CD4-positive, alpha-beta T cell treated with Interleukin-17A for 1 hour (primary cell): ENCODE measurements at places on chromosomes 7 and 10.

DNA sequence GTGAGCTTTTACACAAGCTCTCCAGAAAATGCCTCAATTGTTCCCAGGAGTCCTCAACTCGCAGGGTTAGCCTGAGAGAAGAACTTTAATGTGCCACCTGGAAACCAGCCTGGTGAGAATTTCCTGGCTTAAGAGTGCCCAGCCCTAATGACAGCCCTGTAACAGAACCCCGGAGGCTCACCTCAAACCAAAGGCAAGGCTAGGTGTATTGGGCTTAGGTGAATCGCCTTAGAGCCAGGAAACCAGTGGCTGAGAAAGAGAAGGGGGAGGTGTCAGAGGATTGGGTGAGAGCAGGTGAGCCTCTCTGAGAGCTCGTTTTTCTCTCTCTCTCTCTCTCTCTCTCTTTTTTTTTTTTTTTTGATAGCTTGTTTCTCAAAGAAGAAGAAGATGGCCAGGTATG, 7.3 kb downstream of the OCM2 start:
- DNase-seq, result no peak

- no peak for DNase-seq
These were observed 89.9 kb upstream of the PPP1R3A start for GRCh38 chr7:114008696-114009095.

- no peak for DNase-seq
These were observed 32.1 kb downstream of the EMX2 start for GRCh38 chr10:117574498-117575146.

DNA sequence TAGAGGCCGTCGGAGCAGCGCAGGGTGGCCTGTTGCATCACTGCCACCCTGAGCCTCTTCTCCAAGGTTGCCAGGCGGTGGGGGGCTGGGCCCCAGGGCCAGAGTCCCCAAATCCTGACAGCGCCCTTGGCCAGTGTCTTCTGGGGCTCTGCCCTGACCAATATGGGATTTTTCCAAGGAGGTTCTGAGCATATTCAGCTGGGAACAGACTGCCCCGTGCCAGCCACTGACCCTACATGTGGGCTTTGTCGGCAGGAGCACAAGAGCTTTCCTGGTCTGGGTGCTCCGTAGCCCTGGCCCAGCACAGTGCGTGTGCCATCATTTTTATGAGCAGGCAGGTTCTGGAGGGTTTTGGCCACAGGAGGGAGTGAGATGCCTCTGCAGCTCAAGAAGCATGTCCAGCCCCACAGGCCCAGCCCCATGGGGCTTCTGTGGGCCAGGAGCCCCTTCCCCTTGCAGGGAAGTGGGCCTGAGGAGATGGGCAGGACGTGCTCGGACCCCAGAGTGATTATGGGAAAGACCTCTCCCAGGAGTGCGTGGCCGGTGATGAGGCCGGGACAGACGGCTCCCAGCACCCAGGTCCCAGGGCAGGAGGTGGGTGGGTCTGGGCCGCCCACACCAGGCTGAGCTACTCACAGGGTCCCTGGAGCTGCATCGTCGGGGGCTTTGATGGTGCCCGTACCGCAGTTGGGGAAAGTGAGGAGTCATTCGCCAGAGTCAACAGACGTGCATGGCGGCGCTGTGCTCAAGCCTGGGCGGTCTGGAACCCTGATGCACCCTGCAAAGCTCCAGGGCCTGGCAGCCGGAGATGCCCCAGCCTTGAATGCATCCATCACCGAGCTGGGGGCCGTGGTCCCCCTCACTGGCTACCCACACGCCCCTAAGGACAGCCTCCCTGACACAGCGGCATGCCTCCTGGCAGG, 66.6 kb downstream of the PWWP2B start:
- no peak for DNase-seq

GRCh38 chr7:36506820-36507219, 117.2 kb downstream of the ANLN start:
- no peak for DNase-seq

DNA sequence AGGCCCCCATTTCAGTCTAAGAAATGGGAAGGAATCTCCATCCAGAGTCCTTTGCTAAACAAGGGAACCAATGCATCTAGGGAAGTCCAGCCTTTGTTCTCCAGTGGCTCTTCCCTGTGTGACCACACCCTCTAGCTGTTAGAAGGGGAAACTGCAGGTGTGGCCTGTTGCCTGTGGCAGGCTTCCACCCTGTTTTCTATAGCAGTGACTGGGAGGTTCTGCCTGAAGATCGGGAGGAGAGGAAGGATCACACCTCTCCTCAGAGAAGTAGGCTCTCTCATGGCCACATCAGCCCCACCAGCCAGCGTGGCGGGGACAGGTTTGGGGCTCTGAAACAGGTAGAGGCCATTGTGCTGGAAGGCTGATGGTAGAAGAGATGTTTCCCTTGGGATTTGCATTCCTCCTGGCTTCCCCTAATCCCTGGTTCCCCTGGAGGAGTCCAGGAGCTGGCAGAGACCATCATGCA, 47.7 kb upstream of the TRIM8 start:
- peak; percentile 41 for DNase-seq

- DNase-seq, result no peak
These were observed 17.5 kb downstream of the ZNF862 start for GRCh38 chr7:149855361-149856305.

DNA sequence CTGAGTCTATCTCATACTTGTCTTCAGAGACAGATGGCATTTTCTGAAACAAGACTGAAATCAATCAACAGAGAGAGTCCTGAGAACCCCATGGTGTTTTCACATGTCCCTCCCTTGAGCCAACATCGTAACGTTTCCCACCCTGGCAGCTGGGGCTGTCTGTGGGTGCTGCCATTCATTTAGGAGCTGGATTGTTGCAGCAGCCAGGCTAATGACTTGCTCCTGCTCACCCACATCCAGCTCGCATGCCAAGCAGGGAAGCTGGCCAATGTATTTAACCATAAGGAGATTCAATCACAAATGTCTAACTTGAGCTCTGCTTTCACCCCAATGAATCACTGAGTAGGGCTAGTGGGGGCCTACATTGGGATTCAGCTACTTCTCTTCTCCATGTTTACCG, 146.1 kb downstream of the ADRA2A start:
- DNase-seq, result no peak

- DNase-seq, result no peak
These were observed 57.4 kb upstream of the SDK1 start for GRCh38 chr7:3243680-3244079.

- DNase-seq, result no peak
These were observed 417 bp upstream of the HIF1AN start for GRCh38 chr10:100535338-100535714.

DNA sequence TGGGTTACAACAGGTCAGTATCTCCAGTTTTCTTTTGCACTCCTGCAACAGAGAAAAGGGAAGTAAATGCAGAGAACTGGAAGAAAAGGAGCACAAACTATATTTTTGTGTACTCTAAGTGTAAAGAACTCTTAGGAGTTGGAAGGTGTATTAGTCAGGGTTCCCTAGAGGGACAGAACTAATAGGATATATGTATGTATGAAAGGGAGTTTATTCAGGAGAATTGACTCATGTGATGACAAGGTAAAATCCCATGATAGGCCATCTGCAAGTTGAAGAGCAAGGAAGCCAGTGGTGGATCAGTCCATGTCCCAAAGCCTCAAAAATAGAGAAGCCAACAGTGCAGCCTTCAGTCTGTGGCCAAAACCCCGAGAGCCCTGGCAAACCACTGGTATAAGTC, 22.6 kb upstream of the RAB18 start:
- DNase-seq, result no peak

GRCh38 chr10:16425449-16425848, 11.4 kb upstream of the PTER start:
- DNase-seq, result no peak

DNA sequence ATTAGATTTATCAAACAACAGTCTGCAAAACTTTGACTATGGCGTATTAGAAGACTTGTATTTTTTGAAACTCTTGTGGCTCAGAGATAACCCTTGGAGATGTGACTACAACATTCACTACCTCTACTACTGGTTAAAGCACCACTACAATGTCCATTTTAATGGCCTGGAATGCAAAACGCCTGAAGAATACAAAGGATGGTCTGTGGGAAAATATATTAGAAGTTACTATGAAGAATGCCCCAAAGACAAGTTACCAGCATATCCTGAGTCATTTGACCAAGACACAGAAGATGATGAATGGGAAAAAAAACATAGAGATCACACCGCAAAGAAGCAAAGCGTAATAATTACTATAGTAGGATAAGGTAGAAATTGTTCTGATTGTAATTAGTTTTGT, 31.4 kb downstream of the LRRC17 start:
- DNase-seq, result no peak

GRCh38 chr7:5708271-5708670, 73.2 kb downstream of the RNF216 start:
- DNase-seq, result no peak

GRCh38 chr7:107826451-107826850, 23.4 kb upstream of the SLC26A3 start:
- DNase-seq, result no peak

- DNase-seq, result no peak
These were observed 16.8 kb downstream of the OCM2 start for GRCh38 chr7:97973206-97973658.
